NCI-H1105 treated with DMSO at 0.1 percent for 48 hours (cell line): ENCODE measurements at places on chromosomes 1 and 21.

DNA sequence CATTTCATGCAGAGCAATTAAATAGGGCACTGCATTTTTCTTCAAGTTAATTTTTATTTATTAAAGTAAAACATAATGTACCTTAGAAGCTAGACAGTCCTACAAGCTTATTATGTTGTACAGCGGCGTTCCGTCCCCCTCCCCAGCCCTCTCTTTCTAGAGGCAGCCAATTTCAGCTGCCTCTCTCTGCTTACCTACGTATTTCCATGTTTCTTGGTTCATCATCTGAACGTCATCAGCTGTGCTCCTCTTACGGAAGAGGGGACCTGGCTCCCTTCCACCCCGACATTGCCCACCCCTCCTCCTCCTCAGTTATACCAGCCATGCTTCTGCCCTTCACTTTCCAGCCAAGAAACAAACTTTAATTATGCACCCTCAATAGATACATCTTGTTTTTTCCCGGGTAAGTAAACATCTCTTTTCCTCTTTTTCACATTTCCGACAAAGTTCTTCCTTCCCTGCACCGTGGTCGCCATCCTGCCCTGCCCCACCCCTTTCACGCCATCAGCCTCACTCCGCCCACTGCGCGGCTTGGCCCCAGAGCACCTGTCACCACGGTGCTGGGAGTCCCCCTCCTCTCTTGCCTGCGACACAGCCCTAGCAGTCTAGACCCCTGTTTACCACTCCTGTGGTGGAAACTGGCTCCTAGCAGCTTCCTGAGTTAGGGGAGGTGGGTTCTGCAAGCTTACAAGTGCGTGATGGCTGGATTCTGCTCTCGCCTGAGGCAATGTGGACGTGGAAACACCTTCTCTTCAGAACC is 57.9 kb downstream of the SLC37A1 start:
- peak; percentile 56 for DNase-seq

GRCh38 chr1:6675941-6676340 is 25.7 kb downstream of the DNAJC11 start:
- DNase-seq = no peak

DNA sequence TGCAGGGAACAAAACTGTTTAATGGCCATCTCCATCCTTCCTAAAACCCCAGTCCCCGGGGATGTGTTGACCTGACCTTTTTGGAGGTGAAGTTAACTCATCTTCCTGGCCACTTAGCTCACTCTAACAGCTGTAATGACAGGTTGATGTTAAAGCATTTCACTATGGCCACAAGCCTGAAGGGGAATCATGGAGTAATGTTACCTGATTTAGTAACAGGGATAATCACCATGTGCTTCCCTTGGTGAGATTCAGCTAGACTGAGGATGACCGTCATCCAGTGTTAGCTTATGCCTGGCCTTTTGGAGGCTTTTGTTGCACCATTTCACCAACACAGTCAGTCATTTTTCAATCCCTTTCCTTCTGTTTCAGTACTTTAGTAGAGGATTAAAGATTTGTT is 64.3 kb upstream of the RAVER2 start:
- no peak for DNase-seq

DNA sequence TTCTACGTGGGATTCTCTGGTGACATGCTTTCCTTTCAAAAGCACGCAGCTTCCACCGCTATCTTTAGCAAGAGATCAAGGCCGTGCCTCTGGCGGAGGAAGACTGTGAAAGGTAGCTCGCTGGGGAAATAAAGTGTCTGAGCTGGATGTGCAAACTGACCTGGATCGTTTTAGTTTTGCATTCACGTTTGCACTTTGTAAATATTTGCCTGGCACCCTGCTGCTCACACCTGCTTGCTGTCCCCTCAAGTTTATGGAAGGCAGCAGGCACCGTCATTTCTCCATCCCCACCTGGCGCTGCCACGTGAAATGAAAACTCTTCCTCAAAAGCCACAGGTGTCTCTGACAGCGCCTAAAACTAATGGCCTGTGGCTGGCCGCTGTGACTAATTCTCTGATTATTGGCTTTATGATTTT is 44.0 kb upstream of the TARDBP start:
- DNase-seq = peak; percentile 95

GRCh38 chr1:218728898-218729565 is 383.9 kb downstream of the TGFB2 start:
- no peak for DNase-seq

- DNase-seq = no peak
Observed at GRCh38 chr1:234613128-234613875, 3.3 kb upstream of the IRF2BP2 start.

DNA sequence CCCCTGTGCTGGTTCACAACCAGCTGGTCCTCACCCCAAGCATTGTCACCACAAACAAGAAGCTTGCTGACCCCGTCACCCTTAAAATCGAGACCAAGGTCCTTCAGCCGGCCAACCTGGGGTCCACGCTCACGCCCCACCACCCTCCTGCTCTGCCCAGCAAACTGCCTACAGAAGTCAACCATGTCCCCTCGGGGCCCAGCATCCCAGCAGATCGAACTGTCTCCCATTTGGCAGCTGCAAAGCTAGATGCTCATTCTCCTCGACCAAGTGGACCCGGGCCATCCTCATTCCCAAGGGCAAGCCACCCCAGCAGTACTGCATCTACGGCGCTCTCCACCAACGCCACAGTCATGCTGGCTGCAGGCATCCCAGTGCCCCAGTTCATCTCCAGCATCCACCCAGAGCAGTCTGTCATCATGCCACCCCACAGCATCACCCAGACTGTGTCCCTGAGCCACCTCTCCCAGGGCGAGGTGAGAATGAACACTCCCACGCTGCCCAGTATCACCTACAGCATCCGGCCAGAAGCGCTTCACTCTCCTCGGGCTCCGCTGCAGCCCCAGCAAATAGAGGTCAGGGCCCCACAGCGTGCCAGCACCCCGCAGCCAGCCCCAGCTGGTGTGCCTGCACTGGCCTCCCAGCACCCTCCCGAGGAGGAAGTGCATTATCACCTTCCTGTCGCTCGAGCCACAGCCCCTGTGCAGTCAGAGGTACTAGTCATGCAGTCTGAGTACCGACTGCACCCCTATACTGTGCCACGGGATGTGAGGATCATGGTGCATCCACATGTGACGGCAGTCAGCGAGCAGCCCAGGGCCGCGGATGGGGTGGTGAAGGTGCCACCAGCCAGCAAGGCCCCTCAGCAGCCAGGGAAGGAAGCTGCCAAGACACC is 40.6 kb downstream of the ZBTB17 start:
- DNase-seq = no peak

- DNase-seq = no peak
Observed at GRCh38 chr21:15966651-15967050, 236.9 kb downstream of the USP25 start.

- DNase-seq = no peak
Observed at GRCh38 chr1:115753830-115754229, 14.7 kb downstream of the CASQ2 start.

DNA sequence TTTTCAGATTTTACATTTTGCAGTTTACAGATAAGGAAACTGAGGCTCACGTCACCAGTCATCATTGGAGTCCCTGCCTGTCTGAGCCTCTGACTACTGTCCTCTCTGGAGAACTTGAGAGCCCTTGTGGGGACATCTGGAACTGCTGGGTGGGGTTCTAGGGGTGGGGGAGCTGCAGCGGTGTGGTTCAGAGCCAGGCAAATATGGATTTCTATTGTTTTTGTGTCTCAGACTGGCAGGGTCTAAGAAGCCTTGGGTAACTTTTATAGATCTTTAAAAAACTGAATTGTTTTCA is 46.9 kb downstream of the IER5 start:
- no peak for DNase-seq

GRCh38 chr1:3641046-3641760 is 8.7 kb downstream of the WRAP73 start:
- DNase-seq = no peak

DNA sequence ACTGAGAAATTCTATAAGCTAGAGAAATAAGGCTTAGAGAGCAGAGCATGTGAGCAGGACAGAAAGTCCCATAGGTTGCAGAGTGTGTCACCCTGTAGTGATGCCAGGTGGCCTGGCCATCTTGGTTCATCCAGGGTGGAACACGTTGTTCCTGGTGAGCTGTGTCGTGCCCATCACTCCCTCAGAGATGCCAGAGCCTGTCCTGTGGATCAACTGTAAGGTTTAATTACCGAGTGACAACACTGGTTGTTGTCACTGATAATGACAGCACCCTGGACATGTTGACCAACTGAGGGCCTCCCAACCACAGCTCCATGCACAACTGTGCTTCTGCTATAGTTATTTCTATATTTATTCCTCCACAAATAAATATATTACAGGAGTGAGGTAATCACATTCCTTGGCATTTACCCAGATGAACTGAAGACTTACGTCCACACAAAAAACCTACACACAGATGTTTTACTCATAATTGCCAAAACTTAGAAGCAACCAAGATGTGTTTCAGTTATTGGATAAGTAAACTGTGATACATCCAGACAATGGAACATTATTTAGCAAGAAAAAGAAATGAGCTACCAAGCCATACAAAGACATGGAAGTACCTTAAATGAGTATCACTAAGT is 6.2 kb downstream of the C1orf198 start:
- no peak for DNase-seq

DNA sequence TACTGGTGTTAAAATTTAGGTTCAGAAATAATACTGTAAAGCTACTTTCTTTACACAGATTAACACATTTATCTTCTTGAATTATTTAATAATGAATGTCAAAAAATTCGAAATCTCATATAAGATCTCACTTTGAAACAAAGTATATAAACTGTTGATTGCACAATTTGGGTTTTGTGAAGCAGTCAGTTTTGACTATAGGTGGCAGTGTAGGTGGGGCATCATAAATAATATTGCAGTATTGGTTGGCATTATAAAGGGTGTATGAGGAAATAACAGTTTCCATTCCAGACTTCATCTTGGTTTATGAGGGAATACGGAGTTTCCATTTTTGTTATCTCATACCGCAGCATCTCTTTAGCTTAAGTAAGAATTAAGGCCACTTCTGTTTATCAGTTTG is 49.9 kb downstream of the SUCO start:
- no peak for DNase-seq

GRCh38 chr1:192588546-192588945 is 13.0 kb downstream of the RGS1 start:
- DNase-seq = no peak

DNA sequence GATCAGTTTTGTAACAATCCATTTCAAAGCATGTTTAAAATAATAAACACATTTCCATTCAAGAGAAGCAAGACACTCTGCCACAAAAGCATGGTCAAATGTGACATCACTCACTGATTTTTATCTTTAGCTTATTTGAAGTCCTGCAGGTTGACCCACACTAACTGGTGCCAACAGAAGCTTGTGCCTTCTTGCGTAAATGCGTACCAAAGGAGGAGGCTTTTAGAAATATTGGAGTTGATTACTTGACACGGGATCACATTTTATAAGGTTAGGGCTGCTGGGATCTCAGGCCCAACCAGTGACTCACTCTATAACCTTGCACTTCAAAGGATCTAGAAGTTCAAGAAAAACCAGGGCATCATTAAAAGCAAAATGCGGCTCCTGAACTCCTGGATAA is 203.6 kb downstream of the PCP4 start:
- no peak for DNase-seq

- no peak for DNase-seq
Observed at GRCh38 chr21:45286671-45287437, 841 bp downstream of the POFUT2 start.

- no peak for DNase-seq
Observed at GRCh38 chr1:157771661-157772425, 5.1 kb downstream of the FCRL2 start.

GRCh38 chr1:47482786-47483185 is 44.9 kb downstream of the FOXD2 start:
- DNase-seq = no peak

DNA sequence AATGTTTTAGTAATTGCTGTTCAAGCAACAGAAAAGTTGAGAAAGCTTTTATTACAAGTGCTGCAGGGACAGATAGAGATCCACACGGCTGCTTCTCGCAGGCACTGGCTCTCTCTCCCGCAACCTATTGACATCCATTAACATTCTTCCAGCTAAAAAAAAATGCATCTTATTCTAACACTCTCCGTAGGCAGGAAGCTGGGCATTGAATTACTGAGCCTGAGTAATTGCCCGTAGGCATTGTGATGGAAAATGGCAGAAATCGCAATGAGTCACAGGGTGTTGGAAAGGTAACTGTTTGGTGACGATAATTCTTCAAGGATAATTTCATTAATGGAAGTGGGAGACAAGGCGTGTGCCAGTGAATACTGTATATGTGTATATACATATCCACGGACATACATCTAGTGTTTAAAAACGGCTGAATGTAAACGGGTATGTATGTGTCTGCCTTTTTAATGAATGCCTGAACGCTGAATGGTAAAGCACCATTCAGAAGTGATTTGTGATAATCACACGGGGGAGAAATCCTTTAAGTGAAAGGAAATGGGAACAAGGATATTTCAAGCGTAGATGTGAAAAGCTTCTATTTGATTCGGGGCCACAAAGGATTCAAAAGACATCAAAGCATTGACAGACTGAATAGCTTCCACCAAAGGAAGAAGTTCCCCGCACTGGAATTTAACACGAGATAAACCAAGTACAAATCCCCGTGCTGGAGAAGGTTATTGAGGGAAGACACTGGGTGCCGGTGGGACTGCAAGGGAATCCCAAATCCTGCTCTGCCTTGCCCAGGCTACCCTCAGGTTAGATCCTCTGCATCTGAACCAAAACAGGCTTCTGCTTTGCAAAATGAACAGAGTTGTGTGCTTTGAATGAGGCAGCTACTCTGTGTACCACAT is 567.2 kb downstream of the NPHP4 start:
- DNase-seq = peak; percentile 64

- peak; percentile 65 for DNase-seq
Observed at GRCh38 chr1:57424231-57425027, 569 bp upstream of the DAB1 start.

- no peak for DNase-seq
Observed at GRCh38 chr1:177998696-177999631, 29.1 kb upstream of the SEC16B start.

GRCh38 chr1:191034132-191034531 is 556.5 kb upstream of the BRINP3 start:
- no peak for DNase-seq

GRCh38 chr1:239647045-239647444 is 260.7 kb downstream of the CHRM3 start:
- DNase-seq = no peak

DNA sequence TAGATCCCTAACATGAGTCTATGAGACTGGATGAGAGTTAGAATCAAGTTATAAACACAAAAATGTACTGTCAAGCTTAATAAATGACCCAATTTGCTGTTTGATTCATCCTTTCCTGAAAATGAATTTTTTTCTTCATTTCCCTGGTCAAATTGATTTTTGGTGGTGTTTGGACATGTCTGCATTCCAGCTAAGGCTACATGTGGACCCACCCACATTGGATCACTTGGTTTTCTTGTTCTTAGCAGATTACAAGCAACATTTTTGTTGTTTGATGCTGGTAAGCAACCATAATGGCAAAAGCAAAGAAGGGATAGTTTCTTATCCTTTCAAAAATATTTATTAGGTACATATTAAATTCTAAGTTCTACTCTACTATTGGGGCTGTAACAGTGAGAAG is 181.1 kb downstream of the NEK7 start:
- DNase-seq = no peak

DNA sequence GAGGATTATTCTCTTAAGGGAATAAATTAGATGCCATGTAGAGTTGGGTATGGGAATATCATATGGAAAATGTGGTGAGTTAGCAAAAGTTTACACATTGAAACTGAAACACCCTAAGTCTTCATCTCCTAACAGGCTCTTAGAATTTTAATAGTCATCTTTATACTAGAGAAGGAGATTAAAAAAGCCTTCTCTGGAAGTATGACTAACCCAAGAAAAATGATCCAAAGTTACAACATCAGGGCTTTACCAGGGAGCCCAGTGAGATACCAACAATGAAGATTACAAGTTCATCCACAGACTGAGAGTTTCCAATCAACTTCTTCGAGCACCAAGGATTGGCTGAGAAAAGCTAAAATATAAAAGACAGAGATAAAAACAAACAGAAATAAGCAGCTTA is 70.0 kb upstream of the KIAA0040 start:
- DNase-seq = no peak
